ENCODE measurements at places on chromosomes 4 and X. TPM values are rescaled to one million over a fixed set of nuclear protein-coding genes. Genes with fewer than 3 reads are reported as not detected.

GRCh38 chr4:77308843-77309242, 151.8 kb downstream of the CCNG2 start:
- no peaks in the 10 kb centered on the region for H3K36me3 ChIP-seq
- no peaks in the 10 kb centered on the region for H3K4me1 ChIP-seq
- H3K27me3 ChIP-seq: peaks cover 12% of the 10 kb centered on the region
- no peak for DNase-seq
- no peak overlapping the region for H3K27ac ChIP-seq

- H3K27ac ChIP-seq: no peak overlapping the region
- no peaks in the 10 kb centered on the region for H3K36me3 ChIP-seq
- H3K4me3 ChIP-seq: no peak overlapping the region
- H3K4me1 ChIP-seq: no peaks in the 10 kb centered on the region
- DNase-seq: no peak
Observed at GRCh38 chrX:10722851-10723250, 102.5 kb upstream of the MID1 start.

GRCh38 chr4:179076865-179077264, 1634.6 kb upstream of the AGA start:
- H3K27me3 ChIP-seq: no peaks in the 10 kb centered on the region
- no peaks in the 10 kb centered on the region for H3K4me1 ChIP-seq
- DNase-seq: no peak
- no peaks in the 10 kb centered on the region for H3K36me3 ChIP-seq

DNA sequence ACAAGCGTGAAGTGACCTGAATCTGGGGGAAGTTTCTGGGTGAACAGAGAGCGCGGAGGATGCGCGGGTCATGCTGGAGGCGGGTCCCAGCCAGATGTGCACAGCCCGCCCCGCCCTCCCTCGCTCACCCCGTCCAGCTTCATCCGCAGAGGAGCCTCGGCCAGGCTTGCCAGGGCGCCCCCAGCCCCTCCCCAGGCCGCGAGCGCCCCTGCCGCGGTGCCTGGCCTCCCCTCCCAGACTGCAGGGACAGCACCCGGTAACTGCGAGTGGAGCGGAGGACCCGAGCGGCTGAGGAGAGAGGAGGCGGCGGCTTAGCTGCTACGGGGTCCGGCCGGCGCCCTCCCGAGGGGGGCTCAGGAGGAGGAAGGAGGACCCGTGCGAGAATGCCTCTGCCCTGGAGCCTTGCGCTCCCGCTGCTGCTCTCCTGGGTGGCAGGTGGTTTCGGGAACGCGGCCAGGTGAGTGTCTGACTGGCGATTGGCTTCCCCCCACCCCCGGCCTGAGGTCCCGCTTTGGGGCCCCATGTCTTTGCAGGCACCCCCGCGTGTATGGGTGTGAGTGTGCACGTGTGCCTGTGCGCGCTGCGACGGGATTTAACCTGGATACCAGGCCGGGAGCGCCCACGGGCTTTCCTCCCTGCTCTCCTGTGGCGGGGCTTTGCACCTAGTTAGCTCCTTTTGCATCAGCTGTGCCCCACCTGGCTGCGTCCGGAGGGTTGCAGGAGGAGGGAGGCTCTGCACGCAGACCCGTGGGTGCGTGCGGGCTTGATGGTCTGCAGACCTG, at the start of gene EGFL6:
Gene EGFL6, plus strand, starts transcription at position 123 of the 782 bp plus-strand sequence. Its CDS starts 261 bp downstream, at position 384.
- no peak within 1 kb of the TSS for H3K27ac ChIP-seq
- H3K36me3 ChIP-seq: no peaks in the 10 kb centered on the region
- H3K4me3 ChIP-seq: peak within 1 kb of the TSS; percentile 27
- H3K4me1 ChIP-seq: no peaks in the 10 kb centered on the region
- DNase-seq: no peak
- H3K27me3 ChIP-seq: peaks cover 28% of the 10 kb centered on the region

DNA sequence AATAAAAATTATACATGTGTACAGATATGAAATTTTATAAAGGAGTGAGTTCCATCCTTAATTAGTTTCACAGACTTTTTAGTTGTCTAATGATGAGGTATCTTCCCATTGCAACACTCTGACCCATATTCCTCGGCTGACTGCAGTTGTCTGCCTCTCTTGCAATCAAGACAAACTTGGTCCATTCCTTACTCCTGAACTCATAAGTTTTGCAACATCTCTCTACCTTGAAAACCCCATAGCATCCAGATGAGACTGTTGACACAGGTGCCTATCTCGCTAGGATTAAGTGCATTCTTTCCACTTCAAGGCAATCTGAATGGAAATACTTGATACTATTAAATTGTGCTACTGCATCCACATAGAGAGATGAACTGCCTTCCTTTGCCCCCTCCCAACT, 2.3 kb downstream of the XKRX start:
- H3K4me1 ChIP-seq: no peaks in the 10 kb centered on the region
- no peak for DNase-seq
- H3K4me3 ChIP-seq: no peak overlapping the region
- no peaks in the 10 kb centered on the region for H3K27me3 ChIP-seq
- H3K36me3 ChIP-seq: no peaks in the 10 kb centered on the region
- H3K27ac ChIP-seq: no peak overlapping the region

The GJB1 gene
- not detected for total RNA-seq

- H3K27me3 ChIP-seq: no peaks in the 10 kb centered on the region
- no peak overlapping the region for H3K27ac ChIP-seq
- no peaks in the 10 kb centered on the region for H3K36me3 ChIP-seq
- H3K4me1 ChIP-seq: no peaks in the 10 kb centered on the region
- no peak overlapping the region for H3K4me3 ChIP-seq
- DNase-seq: no peak
Observed at GRCh38 chr4:160299177-160299576, 1196.3 kb downstream of the RAPGEF2 start.

DNA sequence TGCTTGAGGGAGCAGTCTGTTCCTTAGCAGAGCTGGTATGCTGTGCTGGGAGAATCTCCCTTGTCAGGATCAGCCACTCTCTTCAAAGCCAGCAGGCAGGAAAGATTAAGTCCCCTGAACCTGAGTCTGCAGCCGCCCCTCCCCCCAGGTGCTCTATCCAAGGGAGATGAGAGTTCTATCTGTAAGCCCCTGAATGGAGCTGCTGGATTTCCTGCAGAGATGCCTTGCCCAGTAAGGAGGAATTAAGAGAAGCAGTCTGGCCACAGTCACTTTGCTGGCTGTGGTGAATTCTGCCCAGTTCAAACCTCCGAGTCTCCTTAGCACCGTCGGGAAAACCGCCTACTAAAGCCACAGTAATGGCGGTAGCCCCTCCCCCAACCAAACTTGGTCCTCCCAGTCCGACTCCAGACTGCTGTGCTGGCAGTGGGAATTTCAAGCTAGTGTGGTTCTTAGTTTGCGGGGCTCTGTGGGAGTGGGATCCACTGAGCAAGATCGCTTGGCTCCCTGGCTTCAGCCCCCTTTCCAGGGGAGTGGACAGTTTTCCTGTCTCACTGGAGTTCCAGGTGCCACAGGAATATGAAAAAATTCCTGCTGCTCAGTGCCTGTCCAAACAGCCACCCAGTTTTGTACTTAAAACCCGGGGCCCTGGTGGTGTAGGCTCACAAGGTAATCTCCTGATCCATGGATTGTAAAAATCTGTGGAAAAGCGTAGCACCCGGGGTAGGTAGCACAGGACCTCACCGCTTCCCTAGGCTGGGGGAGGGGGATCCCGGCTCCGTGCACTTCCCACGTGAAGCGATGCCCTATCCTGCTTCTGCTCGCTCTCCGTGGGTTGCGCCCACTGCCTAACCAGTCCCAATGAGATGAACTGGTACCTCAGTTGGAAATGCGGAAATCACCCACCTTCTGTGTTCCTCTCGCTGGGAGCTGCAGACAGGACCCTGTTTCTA, 38.0 kb downstream of the RAB28 start:
- DNase-seq: peak; percentile 10
- no peak overlapping the region for H3K27ac ChIP-seq
- peaks cover 8% of the 10 kb centered on the region for H3K4me1 ChIP-seq

The PCSK1N gene
- total RNA-seq: not detected

The SCD5 gene
- 4.5 TPM for total RNA-seq

DNA sequence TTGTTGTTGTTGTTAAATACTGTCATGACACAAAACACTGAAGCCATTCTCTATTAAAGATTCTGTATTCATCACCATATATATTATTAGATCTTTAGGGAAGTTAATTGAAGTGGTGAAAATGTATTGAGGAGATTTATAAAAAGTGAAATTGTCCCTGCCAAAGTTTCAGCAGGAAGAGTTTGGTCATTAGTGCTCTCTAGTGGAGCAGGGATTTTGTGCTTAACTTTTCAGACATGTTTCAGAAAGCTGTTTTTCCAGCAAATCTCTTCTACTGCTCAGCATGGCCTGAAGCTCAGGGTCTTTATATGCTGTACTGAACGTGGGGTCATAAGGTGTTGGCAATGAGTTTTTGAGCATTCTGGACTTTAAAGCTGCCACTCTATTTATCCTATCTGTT, 36.7 kb upstream of the CXXC4 start:
- H3K27me3 ChIP-seq: no peaks in the 10 kb centered on the region
- H3K4me1 ChIP-seq: peaks cover 9% of the 10 kb centered on the region
- no peaks in the 10 kb centered on the region for H3K36me3 ChIP-seq
- no peak overlapping the region for H3K4me3 ChIP-seq
- H3K27ac ChIP-seq: no peak overlapping the region
